ENCODE measurements at places on chromosomes 2 and 18.

GRCh38 chr2:43190311-43191052, 35.9 kb downstream of the ZFP36L2 start:
- DNase-seq = no peak

DNA sequence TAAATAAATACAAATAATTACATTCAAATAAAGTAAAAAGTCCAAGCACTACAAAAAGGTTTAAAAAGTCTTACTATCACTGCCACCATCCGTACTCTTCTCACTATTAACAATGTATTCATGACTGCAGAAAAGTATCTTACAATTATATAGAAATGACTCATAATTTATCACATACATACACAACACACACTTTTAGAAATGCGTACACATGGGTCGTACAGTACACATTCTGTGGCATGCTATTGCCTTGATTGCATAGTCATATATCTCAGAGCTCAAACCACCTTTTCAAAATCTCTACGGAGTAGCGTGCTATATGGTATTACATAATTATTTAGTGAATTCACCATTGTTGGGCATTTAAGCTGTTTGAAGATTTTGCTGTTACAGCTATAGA, 41.6 kb upstream of the ANXA4 start:
- no peak for DNase-seq

- DNase-seq = no peak
Observed at GRCh38 chr2:220371211-220371610, 743.8 kb downstream of the SLC4A3 start.

- DNase-seq = no peak
Observed at GRCh38 chr2:39685126-39685525, 19.4 kb downstream of the TMEM178A start.

GRCh38 chr2:166361351-166362153, 14.2 kb downstream of the SCN9A start:
- peak; percentile 62 for DNase-seq

DNA sequence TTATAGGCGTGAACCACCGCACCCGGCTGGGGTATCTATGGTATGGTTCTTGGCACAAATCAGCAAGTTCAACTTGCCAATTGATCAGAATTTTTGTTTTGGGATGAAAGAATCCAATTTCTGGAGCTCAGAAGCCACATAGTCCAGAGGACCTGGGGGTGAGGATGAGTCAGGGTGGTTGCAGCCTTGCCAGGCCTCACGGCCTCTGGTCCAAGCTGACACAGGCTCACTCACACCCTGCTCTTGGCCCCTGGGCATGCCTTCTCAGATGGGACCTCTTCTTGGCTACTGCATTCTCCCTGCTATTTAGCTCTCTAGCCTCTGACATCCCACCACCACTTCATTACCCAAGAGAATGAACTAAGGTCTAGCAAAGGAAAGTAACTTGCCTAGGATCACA, 16.3 kb downstream of the CAPG start:
- DNase-seq = no peak

GRCh38 chr2:20593072-20594034, 57.5 kb downstream of the HS1BP3 start:
- peak; percentile 54 for DNase-seq

DNA sequence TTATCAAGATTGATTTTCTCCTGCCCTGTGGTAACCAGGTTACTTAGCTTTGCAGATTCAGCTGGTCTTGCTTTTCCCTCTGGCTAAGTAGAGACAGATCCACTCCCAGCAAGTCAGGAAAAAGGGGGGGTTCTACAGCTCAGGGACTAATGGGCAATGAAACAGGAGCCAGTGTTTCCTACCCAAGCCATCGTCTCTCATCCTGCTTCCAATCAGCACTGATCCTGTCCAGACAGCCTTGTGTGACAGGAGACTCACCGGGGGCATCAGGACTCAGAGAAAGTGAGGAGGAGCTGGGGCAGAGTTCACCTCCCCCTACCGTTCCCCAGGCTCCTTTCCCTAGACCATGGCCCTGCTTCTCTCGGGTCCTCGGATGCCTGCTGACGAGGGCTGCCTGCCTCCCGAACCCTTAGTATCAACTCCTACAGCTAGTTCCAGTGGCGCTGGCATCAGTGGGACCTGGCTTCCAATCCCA, 307.6 kb downstream of the ALK start:
- DNase-seq = no peak

DNA sequence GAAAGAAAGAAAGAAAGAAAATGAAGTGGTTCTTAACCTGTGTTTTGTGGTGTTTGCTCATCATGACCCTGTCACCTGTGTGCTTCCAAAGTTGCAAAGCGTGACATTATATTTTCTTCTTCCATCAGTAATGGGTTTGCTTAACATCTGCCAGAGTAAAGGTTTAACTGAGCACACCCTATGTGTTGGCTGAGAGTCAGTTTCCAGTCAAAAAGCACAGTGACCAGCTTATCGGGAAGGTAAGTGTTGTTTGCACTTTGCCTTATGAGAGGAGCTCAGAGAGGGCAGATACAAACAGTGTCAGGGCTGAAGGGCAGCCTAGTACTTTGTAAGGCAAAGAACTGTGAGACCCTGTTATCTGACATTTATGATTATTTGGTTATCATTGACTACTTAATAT, 406.2 kb upstream of the CWC22 start:
- no peak for DNase-seq

- DNase-seq = no peak
Observed at GRCh38 chr2:150824118-150824517, 336.7 kb upstream of the RND3 start.

DNA sequence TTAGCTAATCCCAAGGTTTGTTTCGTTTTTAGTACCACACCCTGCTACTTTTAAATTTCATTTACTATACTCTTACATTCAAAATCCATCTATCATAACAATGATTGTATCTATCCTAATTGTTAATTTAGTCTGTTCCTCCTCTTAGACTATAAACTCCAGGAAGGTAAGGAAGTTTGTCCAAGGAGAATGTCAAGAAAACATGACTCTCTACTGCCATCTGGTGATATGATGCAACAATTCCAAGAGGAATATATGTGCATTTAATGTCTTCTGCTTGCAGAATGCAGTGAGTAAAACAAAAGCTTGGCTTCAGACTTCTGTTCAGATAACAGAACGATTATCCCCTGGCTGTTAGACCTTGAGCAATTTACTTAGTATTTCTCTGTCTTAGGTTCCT, 1267.1 kb downstream of the LRP1B start:
- DNase-seq = peak; percentile 58

- no peak for DNase-seq
Observed at GRCh38 chr18:43442571-43442970, 165.3 kb upstream of the SYT4 start.

GRCh38 chr2:80058562-80058961, 246.0 kb downstream of the LRRTM1 start:
- DNase-seq = no peak

DNA sequence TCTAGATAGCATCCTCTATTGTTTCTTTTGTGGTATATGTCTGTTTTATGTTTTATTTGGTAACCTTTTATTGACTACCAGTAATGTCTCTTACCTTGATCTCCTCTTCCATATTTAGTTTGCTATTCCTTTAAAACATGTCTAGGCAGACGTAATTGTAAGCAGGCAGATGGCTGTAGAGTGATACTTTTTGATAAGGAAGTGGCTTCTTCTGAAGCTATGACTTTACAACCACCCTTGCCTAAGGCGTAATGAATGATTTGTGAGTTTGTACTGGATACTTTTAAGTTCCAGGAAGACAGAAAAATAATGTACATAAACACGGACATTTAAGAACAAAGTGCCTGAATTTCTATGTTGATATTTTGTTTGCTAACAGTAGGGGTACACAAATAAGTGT, 85.6 kb downstream of the ZNF804A start:
- DNase-seq = no peak

DNA sequence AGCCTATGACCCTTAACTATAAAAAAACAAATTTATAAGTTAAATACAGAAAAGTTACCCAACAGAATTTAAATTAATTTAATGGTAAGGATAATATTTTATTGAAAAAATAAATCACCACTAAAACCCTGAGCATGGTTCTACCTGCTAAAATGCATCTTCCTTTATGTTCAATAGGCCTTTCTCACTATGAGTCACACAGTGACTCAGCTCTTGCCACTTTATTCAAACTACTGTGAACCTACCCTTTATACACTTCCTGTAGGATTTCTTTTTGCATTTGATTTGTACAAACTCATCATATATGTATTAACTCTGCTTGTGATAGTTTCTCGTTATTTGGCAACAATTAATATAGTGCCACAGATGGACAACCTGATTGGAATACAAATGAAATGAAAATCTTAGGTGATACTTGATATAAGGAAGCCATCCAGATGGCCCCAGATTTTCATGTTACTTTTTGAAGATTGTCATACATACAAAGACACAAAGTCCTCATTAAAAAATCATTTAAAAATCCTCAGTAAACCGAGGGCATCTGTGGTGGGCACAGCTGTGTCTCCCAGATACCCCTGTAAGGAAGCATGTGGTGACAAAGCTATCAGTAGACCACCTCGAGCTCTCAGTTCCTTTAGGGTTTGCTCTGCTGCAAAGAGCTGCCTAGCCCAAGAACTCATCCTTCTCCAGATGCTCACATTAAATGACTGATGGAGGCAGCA, 55.2 kb upstream of the COBLL1 start:
- peak; percentile 70 for DNase-seq

GRCh38 chr2:143473216-143473615, 344.0 kb downstream of the ARHGAP15 start:
- DNase-seq = peak; percentile 72

- no peak for DNase-seq
Observed at GRCh38 chr2:63242747-63243146, 192.1 kb downstream of the OTX1 start.

DNA sequence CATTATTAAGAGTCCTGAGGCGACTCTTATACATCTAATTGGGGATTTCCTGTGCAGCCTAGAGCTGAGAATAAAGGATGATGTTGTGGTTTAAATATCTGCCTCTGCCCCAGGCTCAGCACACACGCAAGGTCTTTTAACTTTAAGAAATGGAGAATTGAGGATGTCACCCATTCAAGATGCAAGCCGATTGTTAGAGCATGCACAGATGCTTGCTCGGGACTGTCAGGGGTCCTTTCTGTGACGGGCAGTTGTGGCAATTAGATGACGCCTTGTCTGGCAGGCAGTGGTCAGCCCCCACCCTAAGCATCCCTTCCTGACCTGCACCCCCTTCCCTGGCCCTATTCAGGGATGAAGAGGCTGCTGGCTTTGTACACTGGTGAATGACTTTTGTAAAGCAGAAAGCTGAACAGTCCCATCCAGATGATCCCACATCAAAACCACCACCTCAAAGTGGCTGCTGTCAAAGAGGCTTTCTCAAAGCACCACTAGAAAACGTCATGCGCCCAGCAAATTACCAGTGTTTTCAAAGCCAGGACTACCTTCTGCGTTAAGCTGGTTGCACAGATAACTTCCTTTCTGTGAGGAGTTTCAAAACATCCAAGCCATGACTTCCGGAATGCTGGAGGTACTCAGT, 23.7 kb downstream of the FAM178B start:
- DNase-seq = no peak

GRCh38 chr2:108806371-108807113, 20.0 kb downstream of the CCDC138 start:
- DNase-seq = no peak

GRCh38 chr2:58875436-58875835, 634.3 kb upstream of the FANCL start:
- no peak for DNase-seq

- DNase-seq = no peak
Observed at GRCh38 chr2:171592036-171592555, 69.8 kb downstream of the CYBRD1 start.

DNA sequence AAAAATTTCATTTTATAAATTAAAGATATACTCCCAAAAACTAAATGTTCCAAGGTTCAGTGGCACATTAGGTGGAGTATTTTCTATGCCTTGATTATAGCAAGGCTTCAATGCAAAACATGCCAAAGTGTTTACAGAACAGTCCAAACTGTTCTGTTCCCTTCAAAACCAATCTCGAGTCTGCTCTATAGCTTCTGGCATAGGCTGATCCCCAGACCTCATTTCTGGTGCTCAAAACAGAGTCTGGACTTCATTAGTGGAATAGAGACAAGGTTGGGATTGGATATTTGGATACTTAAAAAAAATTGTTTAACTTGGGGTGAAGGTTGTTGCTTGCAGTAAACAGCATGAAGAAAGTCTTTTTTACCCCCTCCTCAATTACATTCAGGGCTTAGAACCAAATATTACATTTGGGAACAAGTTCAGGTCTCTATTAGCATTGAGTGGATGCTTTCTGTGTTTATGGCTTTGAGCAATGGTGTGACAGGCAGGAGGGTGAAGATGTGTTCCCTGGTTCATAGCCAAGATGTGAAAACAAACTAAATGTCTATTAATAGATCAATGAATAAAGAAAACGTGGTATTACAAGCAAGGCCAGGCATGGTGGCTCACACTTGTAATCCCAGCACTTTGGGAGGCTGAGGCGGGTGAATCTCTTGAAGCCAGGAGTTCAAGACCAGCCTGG, 208.1 kb upstream of the RND3 start:
- DNase-seq = no peak

DNA sequence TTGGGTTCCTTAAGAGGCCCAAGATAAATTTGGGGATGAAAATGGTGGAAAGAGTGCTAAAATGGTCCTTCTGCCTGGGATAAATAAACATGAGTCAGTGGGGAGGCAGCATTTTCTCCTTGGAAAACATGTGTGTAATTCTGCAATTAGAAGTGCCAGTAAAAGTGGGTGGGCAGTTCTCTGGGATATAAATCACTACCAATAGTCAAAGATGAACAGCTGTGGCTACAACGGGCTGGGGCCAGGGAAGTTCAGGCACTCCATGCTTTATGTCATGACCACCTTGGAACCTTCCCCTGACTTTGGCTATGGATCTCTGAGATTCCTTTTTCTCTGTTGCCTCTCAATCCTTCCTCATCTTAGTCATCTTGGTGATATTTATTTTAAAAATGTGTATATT, 56.5 kb upstream of the CYRIA start:
- no peak for DNase-seq

DNA sequence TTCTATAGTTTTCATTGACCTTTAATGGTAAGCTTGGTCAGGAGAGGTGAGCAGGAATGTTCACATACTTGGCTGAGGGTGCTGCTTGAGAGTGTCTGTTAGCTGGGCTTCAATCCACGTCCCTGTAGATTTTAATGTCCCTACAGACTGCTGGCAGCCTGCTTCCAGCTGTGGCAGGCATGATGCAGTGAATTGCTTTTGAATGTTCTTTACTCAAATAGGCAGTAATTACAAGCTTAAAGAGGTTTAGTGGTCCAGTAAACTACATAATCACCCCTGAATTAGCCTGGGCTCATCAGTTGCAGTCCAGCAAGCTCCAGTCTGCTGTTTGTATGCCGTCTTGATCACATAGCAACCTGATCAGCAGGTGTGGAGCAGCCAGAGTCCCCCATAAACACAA, 102.1 kb downstream of the MEIS1 start:
- DNase-seq = peak; percentile 58

GRCh38 chr18:63267975-63268721, 51.4 kb downstream of the BCL2 start:
- peak; percentile 46 for DNase-seq

GRCh38 chr18:3332376-3332775, 70.4 kb downstream of the MYL12B start:
- DNase-seq = no peak

DNA sequence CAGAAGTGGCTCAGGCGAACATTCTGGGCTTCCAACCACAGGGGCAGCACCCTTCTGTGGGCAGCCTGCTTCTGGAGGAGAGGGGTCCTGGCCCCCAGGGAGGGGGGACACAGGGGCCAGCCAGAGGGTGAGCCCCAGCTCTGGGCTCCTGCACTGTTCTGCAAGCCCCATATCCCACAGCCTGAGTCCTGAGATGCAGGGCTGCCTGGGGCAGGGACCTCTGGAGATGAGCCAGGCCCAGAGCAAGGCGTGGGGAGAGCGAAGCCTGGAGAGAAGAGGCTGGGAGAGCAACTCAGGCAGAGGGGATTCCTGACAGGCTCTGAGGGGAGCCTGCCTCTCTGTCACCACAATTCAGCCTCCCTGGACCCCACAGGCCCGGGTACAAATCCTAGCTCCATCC, 13.5 kb upstream of the PRSS56 start:
- DNase-seq = no peak

All from fibroblast of skin of abdomen (primary cell).